Non-pigmented ciliary epithelial cell (primary cell): ENCODE measurements at places on chromosomes 5 and 9.

DNA sequence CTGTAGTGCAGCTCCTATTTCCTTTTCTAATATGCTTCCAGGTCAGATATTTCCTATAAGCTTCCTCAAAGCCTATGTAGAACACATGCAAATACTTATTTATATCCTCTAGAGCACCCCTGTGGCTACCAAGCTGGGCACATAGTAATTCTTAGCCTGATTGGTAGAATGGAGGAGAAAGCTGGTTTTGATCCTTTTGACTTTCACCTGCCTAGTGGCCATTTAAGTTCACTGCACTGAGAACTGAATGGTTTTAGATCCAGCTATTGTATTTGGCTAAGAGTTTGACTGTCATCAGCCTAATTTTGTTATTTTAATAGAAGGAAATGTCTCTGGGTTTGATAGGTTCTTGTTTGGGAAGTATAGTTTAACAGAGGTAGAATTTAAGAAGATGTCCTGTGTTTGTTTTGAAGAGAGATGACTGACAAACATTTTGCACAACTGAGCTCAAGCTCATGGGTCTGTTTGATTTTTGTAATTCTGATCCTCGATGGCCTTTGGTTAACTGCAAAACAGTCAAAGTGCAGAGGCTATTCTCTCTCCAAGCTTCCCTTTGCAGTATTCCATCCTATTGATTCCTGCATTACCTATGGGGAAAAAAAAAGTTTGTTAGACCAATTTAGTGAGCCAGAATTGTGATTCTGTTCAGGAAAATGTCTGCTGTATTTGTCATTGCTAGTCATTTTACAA lies 85.4 kb downstream of the KCNN2 start:
- no peak for DNase-seq

DNA sequence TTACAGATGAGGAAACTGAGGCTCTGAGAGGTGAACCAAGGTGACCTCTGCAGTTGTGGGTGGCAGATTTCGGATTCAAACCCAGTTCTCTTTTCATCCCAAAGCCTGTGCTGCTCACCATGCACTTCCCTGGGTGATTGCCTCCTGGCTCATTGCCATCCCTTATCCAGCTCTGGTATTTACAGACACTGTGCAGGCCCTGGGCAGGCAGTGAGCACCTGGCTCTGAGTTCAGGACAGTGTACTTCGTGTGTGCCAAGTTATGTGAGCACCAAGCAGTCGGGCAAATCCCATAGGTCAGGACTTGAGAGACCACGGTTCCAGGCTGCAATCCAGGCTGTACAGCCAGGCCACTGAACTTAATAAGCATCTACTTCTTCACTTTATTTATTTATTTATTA lies 1.4 kb downstream of the LRSAM1 start:
- DNase-seq: no peak

DNA sequence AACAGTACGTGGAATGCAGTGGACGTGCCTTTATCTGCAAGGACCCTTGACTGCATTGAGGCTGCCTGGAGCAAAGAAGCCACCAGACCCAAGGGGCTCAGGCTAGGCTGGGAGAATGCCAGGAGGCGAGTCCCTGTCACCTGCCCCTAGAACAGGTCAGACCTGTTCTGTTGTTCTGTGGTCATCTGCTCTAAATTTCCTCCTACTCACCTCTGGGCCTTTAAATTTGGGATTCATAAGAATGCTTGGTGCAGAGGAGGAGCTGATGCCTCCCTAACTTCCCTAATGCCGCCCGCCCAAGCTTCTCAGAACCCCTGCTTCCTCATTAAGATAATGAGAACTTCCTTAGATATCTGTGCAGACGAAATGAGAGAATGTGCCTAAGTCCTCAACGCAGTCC lies 32.0 kb downstream of the DAPK1 start:
- DNase-seq: no peak

DNA sequence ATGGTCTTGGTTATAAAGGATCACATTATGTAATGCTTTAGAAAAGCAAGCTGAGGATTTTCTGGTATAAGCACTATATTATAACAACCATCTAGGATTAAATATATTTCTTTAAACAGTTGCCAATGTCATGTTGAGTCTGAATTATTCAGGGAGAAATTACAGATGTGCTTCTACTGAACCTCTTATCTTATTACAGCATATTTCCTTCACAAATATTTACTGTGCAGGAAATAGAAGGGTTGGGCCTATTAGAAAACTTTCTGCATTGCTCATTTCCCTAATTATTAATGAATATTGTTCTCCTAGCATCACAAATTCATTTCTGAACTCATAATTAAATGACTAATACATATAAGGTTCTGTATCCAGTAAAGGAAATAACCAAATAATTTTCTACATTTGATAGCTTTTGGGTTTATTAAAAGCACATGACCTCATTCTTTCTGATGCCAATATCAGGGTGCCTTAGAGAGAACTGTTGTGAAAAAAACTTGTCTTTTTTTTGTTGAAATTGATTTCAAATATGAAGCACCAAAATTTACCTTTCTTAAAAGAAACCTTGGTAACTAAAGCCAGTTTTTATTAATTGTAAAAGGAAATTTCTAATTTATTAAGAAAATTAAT lies 476.8 kb upstream of the PTGER4 start:
- no peak for DNase-seq

DNA sequence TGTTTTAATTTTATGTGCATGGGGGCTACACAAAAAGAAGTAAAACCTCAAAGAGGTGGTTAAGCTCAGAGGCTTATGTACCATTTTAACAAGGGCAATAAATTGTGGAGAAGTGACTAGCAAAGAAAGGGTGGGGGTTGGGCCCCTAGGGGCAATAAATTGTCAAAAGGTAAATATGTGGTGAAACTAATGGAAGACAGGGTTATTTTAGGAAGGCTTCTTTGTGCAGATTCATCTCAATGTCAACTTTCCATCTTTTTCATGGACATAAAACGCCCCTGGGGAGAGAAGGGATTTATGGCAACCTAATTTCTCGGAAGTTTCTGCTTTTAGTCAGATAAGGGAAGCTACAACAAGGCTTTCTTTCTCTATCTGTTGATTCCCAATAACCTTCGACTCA lies 42.5 kb upstream of the GOLM1 start:
- no peak for DNase-seq

DNA sequence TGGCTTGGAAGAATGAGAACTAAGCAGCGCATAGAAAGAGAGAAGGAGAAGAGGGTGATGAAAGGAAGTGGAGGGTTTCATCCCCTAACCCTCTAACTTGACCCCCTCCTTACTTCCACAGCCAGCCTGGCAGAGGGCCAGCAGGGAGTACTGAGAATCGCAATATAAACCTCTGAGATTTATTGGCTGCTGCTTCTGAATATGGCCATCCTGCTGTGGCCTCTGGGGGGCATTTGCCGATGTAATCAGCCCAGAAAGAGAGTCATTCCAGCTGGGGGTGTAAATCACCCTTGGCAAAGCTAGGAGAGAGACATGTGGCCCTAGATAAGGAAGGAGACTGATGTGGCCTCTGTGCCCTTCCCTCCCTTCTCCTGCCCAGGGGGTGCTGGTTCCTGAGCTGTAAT lies 960 bp upstream of the GFRA3 start:
- no peak for DNase-seq

GRCh38 chr9:137740312-137740711 lies 121.5 kb downstream of the EHMT1 start:
- DNase-seq: no peak

DNA sequence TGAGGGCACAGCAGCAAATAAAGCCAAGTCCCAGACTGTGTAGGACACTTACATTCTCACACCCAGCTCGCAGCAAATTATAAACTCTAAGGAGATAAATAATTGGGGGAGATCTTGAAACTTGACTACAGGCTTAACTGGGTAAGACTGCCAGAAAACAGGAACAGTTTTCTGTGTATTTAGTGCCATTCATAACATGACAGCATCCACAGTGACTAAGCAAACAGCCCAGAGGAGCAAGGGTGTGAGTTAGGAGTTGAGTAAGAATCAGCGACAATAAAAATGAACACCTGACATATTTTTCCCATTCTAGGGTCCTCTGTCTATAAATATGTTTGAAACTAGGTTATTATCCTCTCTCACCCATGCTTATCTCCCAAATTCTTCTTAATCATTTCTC lies 370.9 kb upstream of the WWC1 start:
- no peak for DNase-seq

- DNase-seq: no peak
These were observed 28.8 kb downstream of the FOXD1 start for GRCh38 chr5:73419465-73420390.

GRCh38 chr9:127770583-127770904 lies 7.9 kb downstream of the SH2D3C start:
- no peak for DNase-seq
